ENCODE measurements at places on chromosomes 5 and 9. TPM values are rescaled to one million over a fixed set of nuclear protein-coding genes. Genes with fewer than 3 reads are reported as not detected.
A peak's percentile ranks its signal among the peaks of the same experiment; 100 is the strongest.

The HAVCR2 gene
- total RNA-seq, result not detected

The CD14 gene
- 0.97 TPM for total RNA-seq

The THBS4 gene
- under 0.01 TPM for total RNA-seq

DNA sequence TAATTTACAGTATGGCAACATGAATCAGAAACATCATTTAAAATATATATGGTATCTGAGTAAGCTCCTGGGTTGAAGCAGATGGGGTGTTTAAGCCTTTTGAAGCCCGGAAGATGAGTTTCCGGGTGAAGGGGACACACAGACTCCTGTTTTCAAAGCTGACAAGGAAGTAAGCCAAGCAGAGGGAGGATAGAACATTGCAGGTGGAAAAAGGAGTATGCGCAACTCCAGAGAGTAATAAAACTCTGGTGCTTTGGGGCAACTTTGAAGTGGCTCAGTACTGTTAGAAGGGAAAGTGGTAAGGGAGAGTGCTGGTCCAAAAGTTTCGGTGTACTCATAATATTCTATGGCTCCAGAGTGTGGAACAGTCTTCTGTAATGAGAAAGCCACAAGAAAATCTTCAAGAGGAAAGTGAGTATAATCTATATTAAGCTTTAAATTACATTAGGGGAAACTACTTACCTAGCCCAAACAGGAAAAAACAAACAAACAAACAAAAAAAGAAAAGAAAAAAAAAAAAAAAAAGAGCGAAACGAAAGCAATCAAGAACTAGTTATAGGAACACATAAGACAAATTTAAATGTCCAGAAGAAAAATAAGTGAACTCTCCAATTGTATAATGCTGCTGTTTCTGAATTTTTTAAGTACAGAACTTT is 2.3 kb upstream of the ST8SIA4 start:
- DNase-seq, result no peak

GRCh38 chr5:120527251-120527650 is 63.2 kb downstream of the PRR16 start:
- no peak for DNase-seq

GRCh38 chr5:142095651-142096330 is 12.8 kb upstream of the NDFIP1 start:
- no peak for DNase-seq

DNA sequence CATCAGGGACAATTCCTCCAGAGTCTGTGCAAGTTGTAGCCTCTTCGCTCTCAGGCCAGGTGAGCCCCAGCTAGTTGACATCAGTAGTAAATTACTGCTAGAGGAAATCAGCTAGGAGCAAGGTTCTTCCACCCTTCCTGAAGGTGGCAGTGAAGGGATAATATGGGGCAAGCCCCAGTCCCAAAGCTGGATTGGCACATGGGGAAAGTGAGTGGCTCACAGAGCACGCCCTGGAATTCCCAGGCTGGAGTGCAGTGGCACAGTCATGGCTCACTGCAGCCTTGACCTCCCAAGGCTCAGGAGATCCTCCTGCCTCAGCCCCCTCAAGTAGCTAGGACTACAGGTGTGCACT is 82.1 kb downstream of the CYFIP2 start:
- DNase-seq, result no peak

DNA sequence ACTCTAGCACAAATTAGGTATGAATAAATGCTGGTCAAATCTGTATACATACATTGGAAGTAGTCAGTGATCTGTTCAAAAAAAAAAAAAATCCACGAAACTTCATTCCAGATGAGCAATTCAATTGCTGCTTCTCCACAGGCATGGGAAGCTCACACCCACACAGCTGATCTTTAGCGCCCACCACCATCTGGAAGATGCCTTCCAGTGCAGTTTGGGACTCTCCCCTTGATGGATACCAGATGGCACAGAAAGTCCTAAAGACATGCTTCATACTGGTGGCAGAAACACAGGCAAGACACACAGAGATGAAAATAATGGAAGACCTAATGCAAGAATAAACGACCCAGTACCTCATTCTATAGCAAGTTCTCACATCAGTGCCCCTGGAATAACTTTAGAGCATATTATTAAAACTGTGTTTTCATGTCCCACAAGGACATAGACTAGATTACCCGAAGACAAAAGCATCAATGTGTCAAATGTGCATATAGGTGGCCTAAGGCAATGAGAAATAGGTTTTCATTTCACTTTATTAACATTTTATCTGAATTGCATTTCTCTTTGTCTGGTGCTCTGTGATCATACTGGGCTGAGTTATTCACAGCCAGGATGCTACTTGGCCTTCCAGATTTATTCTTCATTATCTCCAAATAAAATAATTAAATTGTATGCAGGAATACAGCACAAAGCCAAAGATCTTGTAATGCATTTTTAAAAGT is 135.4 kb upstream of the TAS2R1 start:
- peak; percentile 48 for DNase-seq

- no peak for DNase-seq
Observed at GRCh38 chr5:164277720-164278119, 772.3 kb downstream of the MAT2B start.

DNA sequence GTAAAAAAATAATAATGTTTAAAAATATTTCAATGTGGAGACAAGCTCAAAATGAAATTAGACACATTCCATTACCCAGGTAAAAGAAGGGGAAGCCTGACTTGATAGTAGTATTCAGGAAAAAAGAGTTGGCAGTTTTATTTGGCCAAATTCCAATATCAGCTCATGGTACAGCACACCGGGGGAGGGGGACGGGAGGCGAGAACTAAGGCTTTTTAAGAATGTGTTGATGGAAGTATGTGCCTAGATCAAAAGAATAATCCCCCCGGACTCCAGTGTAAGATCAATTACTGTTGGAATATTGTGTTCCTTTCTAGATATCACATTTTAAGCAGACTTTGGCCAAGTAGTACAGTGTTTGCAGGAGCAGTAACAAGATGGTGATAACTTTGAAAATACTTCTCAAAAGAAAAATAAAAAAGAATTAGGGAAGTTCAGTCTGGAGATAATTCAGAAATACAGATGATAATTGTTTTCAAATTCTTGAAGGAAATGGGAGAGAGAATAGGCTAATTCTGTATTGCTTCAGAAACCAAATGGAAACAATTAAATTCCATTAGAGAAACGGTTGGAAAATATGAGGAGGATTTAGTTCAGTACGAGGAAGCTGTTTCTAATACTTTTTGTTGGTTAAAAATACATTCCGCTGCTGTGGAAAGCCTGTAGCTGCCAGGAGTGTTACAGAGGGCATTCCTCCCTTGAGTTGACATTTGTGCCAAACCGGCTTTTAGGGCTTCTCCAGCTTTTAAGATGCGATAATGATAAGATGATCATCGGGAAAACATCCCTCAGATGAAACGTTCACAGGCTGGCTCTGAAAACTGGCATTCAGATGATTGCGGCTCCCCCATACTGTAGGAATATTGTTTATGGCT is 98.1 kb upstream of the ERBIN start:
- peak; percentile 22 for DNase-seq

DNA sequence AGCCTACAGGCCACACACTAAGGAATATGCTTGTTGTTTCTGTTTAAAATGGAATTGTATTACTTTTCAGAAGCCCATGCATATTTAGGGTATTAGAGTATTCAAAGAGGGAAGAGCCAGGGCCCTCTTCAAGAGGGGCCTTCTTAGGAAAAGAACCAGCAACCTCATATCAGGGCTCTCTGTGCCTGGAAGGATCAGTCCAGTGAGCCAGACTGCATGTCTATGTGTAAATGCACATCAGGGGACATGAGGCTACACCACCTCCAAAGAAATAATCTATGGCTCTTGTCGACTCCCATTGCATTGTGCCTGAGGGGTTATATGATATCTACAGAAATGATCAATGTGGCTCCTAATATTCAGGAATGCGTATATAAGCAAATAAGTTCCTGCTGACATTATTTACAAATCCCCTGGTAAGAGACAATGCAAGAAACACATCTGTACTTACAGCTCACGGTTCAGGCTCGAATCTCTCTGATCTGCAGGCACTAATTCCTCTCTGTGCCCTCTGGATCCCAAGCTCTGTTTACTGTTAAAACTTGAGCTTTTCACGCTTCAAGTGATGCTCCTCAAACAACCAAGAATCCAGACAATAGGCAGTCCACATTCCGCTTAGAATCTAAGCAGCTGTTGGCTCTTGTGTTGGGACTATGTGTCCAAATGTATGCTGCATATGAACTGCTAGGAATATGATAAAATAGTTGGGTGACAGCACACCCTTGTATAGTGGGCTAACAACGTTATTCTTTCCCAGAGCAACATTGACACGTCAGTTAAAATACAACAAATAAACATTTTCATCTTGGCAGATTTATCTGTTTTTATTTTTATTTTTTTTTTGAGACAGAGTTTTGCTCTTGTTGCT is 150.2 kb upstream of the KLF9 start:
- peak; percentile 24 for DNase-seq

- peak; percentile 21 for DNase-seq
Observed at GRCh38 chr5:32810804-32811203, 99.7 kb downstream of the NPR3 start.

- no peak for DNase-seq
Observed at GRCh38 chr9:128910906-128911305, 9.9 kb upstream of the PHYHD1 start.
